ENCODE measurements at places on chromosomes 6 and 20.

DNA sequence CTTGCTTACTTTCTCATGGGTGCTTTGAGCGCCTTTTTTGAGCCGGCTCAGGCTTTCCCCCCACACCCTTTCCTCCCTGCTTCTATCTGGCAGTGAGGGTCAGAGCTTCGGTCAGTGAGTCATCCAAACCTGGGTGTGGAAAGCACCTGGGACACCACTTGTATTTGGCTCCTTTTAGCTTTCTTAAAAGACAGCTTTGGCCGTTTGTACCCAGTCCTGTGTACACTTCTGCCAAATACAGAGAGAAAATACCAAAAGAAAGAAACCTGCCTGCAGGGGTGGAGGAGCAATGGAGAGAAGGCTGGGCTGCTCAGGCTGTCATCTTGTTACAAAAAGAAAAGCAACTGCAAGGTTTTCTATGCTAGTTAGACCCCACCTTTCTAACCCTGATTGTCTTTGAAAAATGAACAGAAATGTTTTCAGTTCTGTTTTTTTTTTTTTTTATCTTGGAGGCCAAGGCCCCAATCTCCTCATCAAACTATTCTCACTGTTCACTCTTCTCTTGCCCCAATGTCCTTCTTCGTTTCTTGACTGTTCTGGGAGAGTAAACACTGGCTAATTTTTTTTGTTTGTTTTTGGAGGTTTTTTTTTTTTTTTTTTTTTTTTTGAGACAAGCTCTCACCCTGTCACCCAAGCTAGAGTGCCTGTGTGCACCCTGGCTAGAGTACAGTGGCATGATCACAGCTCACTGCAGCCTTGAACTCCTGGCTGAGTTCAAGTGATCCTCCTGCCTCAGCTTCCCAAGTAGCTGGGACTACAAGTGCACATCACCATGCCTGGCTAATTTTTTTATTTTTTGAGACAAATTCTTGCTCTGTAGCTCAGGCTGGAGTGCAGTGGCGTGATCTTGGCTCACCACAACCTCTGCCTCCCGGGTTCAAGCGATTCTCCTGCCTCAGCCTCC lies 76.4 kb downstream of the SSR1 start:
- no peak for DNase-seq

GRCh38 chr6:52263709-52264540 lies 19.6 kb upstream of the IL17F start:
- peak; percentile 80 for DNase-seq

DNA sequence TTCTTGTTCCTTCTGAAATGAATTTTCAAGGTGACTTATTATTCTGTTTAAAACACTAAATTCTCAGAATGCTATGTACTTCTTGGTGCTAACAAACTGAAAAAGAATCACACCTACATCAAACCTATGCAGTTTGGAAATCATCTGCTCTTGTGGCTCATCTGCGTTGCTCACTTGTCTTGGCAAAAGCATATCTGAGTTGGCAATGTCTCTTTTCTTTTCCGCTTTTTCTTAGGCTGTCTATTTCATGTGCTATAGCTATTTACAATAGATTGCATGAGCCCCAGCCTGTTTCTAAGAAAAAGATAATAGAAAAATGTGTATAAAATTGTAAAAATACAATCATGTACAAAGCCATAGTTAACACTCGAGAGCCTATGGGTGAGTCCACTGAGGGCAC lies 348.9 kb upstream of the AGPAT4 start:
- DNase-seq, result no peak

GRCh38 chr20:50354721-50355589 lies 155.2 kb upstream of the PTPN1 start:
- DNase-seq, result no peak

All from activated CD4-positive, alpha-beta T cell treated with anti-CD3 and anti-CD28 coated beads for 48 hours (primary cell).